Stimulated activated CD4-positive, alpha-beta T cell treated with anti-CD3 and anti-CD28 coated beads, Interleukin-4, amount 100 ng/mL, for 4 hours (primary cell): ENCODE measurements at places on chromosomes 2 and 18.

DNA sequence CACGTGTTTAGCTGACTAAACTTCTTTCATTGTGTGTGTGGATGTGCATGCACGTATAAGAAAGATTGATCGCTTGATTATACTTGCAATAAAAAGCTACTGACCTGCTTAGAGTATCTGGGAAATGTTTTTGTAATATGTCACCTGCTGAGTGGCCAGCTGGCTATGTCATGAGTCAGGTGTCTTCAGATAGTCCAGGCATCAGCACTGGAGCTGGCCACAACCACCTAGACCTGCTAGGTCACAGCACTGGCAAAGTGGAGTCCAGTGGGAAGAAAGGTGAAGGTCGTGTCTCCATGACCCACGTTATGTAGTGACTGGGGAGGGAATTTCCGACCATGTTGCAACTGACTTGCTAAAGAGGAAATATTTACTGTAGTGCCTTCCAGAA lies 147.0 kb downstream of the ESCO1 start:
- no peak for DNase-seq

DNA sequence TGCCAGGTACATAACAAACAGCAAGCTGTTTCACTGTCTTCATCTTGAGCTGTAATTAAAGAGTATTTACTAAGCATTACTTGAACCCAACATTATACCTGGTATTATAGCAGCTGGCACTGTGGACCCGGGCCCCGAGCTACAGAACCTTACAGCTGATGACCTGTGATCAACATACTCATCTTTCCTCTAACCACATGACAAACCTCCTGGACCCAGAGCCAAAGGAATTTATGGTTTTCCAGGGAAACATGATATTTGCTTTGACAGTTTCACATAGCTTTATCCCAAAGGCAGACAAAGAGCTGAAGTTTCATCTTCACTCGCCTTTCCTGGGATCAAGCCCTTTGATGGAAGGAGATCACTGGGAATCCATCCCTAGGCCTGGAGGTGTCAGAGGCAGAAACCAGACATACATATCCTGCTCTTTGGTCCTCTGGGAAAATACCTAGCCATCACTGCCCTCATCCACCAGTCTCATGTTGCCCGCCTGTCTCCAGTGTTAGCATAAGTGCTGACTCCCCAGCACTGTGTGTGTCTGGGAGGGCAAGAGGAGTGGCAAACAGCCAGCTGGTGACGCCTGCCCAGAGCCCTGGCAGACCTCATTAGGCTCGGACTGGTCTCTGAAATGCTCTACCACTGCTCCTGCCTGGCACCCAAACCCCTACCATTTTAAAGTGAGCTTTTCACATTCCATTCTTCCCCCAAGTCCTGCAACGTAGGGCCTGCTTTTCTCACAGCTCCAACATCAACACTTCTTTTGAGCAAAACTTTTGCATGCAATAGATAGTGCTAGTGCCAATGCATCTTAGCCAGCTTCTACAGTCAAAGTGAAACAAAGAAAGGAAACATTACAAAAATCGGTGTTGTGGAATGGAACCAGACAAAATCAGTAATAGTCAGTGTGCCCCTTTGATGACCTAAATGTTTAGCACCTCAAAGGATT lies 138.8 kb upstream of the CTAGE1 start:
- DNase-seq: no peak

DNA sequence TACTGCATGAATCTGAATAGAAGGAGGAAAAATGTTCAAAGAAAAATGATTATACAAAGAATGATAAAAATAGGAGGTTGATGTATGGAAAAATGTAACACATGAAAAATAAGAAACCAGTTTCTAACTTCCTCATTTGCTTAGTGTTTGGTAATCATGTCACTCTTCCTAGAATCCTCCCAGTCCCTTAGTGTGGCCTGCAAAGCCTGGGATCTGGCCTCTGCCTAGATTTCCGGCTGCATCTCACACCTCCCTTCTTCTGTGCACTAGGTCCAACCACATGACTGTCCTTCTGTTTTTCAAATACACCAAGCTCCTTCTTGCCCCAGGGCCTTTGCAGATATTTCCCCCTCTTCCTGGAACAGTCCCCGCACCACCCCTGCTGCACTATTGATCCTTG lies 76.8 kb upstream of the RBMS1 start:
- no peak for DNase-seq

DNA sequence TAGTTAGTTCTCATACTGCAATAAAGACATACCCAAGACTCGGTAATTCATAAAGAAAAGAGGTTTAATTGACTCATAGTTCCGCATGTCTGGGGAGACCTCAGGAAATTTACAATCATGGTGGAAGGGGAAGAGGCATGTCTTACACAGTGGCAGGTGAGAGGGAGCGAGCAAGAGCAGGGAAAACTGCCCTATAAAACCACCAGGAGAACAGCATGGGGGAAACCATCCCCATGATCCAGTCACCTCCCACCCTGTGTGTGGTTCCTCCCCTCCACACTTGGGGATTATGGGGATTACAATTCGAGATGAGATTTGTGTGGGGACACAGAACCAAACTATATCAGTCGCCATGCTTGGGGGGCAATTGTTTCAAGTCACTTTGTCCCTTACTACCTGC lies 1.1 kb upstream of the SSB start:
- no peak for DNase-seq

- DNase-seq: peak; percentile 54
Measured at GRCh38 chr2:218883491-218884490, 3.1 kb downstream of the WNT10A start.

DNA sequence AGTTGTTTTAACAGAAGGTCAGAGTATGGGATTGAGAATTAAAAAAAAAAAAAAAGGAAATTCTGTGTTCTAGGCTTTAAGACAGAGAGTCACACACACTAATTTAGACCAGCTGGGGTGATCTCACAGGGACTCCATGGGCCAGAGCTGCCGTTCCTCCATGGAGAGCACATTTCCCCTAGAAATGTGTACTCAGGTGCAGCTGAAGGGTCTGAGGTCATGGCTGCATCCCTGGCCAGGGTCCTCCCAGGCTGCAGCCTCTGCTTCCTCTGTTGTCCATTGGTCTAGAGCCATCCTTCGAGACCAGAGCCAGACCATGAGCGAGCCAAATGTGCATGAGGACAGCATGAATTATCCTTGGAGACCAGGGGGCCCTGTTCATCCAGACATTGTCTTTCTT lies 190.1 kb upstream of the TNP1 start:
- no peak for DNase-seq

- no peak for DNase-seq
Measured at GRCh38 chr18:21903709-21904108, 163.1 kb downstream of the MIB1 start.

DNA sequence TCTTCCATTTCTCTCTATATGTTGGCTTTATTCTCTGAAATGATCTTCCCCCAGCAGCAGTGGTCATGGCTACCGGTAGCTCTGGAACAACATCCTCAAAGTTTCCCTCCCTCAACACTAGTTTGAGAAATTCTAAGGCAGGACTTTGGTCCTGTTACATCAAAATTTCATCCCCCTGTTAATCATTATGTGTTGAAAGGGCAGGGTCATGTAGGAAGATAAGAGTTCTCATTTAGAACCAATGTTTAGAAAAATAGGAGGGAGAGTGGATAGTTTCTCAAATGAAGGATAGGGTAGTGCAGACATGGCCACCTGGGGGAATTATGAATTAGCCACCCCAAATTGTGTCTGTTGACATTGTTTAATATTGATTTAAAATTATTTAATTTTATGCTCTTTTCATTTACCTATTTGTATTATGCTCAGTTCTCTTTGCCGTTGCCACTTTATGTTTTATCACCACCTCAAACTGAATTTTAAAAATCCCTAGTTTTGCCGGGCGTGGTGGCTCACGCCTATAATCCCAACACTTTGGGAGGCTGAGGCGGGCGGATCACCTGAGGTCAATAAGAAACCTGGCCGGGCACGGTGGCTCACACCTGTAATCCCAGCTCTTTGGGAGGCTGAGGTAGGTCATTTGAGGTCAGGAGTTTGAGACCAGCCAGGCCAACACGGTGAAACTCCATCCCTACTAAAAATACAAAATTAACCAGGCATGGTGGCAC lies 22.3 kb downstream of the EML4 start:
- no peak for DNase-seq

GRCh38 chr2:10646153-10646552 lies 43.6 kb downstream of the NOL10 start:
- no peak for DNase-seq

DNA sequence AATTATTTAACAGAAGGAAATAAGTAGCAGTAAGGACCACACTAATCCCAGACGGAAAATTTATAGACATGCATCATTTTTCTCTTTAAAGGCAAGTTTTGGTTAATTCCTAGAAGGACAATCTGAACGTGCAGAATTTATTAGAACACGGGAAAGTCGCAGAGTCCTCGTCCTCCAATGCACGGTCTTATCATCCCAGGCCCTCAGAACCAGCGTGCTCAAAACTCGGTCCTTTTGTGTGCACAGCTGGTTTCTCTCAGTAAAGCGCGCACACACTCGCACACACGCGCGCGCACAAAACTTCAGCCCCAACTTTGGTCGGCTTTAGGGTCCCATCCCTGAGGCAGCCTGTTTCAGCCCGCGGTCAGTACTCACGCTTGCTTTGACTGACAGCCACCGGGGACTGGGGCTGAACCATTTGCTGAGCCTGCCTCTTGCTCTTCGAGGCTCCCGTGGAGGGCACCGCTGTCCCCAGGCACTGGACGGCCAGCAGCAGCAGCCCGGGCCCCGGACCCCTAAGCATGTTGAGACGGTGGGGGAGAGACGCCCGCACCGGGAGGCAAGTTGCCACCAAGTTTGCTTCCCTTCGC lies 493 bp downstream of the FN1 start:
- no peak for DNase-seq

DNA sequence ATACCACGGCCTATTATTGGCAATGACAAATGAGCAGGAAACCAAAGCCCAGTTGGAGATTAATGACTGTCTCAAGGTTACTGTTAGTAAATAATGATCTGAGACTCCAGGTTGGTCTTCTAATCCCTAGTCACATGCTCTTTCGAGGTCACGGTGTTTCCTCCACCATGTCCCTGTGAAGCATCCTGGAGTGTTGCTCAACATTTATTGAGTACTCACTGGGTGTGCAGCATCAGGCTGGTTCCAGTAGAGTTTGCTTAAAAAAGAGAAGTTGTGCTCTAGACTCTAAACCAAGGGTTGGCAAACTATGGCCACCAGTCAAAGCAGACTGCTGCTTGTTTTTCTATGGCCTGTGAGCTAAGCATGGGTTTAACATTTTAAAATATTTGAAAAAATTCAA lies 263.8 kb upstream of the ATP5MC3 start:
- no peak for DNase-seq

- no peak for DNase-seq
Measured at GRCh38 chr2:147320146-147320545, 524.7 kb upstream of the ACVR2A start.

GRCh38 chr2:102513355-102513939 lies 40.4 kb downstream of the SLC9A4 start:
- DNase-seq: no peak

- DNase-seq: no peak
Measured at GRCh38 chr2:230537531-230537976, 121.6 kb downstream of the SP100 start.

- no peak for DNase-seq
Measured at GRCh38 chr2:237486819-237487448, at the start of gene MLPH. Gene MLPH (plus strand): TSS chr2:237487251. CDS start chr2:237493427, 6,176 bp downstream.

DNA sequence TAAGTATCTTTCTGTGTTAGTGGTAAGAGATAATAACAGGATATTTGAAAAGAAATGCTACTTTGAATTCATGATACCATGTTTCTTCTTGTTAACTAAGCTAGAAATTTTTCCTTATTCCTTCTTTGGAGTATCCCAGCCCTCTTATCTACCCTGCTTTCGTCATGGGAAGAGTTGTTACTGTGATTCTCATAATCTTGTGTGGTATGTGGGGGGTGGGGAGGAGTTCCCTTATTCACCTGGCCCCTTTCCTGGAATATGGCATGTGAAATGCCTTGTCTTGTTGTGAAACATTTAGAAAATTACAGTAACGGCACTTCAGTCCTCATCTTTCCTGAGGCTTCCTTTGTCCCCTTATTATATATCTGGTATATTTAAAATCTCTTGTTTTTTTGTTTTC lies 129.9 kb downstream of the NCOA1 start:
- DNase-seq: no peak

GRCh38 chr2:98571121-98571701 lies 37.1 kb downstream of the COA5 start:
- DNase-seq: no peak

- no peak for DNase-seq
Measured at GRCh38 chr2:29450596-29451222, 335.5 kb downstream of the CLIP4 start.

DNA sequence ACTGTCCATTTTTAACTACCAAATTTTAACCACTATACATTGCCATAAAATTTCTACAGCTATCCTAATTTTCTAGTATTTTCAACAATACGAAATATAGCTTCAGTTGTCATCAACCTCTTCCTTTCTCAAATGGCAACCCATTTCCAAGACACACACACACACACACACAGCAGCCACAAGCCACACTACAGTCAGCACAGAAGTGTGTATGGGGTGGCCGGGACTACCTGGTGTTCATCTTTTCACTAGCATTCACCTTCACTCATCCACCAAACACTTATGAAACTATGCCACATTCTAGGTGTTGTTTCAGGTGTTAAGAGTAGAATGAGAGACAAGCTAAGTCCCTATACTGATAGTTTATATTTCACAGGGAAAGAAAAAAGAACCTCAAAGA lies 62.9 kb downstream of the EIF2AK3 start:
- no peak for DNase-seq

DNA sequence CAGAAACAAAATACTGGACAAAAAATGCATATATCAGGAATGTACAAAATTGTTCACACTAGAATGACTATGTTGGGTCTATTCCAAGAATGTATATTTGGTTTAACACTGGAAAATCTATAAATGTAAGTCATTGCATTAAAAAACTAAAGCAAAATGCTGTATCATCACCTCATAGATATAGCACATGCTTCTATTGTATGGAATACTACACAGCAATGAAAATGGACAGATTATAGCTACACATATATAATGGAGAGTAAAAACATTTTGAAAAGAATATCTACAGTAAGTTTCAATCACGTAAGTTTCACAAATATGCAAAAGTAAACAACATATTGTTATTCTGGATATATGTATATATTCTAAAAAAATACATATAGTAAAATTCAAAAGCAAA lies 91.8 kb downstream of the ACVR1C start:
- DNase-seq: no peak

- no peak for DNase-seq
Measured at GRCh38 chr2:26144031-26144430, 28.9 kb upstream of the GAREM2 start.

DNA sequence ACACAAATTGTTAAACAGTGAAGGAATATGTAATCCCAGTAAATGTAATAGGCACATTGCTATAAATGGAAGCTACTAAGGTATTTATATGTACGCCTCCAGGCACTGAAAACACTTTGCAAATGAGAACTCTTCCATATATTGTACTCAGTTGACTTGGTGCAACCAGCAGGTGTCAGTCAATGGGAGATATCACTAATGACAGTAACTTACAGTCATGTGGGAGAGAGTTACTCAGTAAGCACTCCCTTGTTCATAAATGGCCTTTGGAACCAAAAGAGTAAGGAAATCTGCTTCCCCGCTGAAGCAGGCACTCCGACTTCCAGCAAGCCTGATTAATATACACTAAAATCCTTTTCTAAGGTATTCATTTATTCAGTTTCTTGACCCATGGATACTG lies 5.9 kb downstream of the MDH1 start:
- DNase-seq: no peak

GRCh38 chr2:191864628-191865374 lies 17.9 kb upstream of the CAVIN2 start:
- no peak for DNase-seq

- no peak for DNase-seq
Measured at GRCh38 chr2:19349911-19350677, 8.3 kb downstream of the OSR1 start.
